H4 (cell line): ENCODE measurements at places on chromosomes 4 and X.

GRCh38 chrX:153333266-153333665 lies 687 bp upstream of the ZNF275 start:
- no peak for DNase-seq

DNA sequence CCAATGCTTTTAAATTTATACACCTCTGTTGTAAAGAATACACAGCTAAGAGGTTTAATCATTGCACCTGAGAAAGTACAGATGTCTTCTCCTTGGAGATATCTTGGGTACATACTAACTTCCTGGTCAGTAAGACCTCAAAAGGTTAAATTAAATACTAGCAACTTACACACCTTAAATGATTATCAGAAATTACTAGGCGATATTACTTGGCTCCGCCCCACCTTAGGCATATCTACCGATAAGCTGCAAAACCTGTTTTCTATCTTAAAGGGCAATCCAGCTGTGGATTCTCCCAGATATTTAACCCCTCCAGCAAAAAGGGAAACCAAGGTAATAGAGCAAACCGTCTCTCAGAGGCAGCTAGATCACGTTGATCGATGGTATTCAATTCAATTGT lies 819.4 kb downstream of the FAM133A start:
- no peak for DNase-seq

DNA sequence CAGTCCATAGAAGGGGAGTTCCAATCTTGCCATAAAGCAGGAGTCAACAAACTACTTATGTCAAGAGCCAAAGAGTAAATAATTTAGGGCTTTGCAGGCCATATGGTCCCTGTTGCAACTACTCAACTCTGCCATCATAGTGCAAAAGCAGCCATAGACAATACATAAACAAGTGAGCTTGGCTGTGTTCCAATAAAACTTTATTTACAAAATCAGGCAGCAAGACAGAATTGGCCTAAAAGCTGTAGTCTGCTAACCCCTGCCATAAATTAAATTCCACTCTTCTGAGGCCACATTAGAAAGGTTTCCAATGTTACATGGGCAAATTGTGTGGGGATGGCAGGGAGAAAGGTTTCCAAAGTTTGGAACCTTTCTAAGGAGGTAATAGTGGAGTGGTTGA lies 14.7 kb downstream of the TRMT2B start:
- DNase-seq = no peak

GRCh38 chr4:80074651-80075050 lies 1.6 kb upstream of the ANTXR2 start:
- no peak for DNase-seq

- no peak for DNase-seq
Measured at GRCh38 chrX:86322913-86323312, 174.7 kb downstream of the DACH2 start.

GRCh38 chrX:45134315-45134731 lies 66.4 kb downstream of the DIPK2B start:
- no peak for DNase-seq
